ENCODE measurements at places on chromosomes 6 and 20.

GRCh38 chr20:49691818-49692568 lies 21.7 kb downstream of the B4GALT5 start:
- no peak for DNase-seq

DNA sequence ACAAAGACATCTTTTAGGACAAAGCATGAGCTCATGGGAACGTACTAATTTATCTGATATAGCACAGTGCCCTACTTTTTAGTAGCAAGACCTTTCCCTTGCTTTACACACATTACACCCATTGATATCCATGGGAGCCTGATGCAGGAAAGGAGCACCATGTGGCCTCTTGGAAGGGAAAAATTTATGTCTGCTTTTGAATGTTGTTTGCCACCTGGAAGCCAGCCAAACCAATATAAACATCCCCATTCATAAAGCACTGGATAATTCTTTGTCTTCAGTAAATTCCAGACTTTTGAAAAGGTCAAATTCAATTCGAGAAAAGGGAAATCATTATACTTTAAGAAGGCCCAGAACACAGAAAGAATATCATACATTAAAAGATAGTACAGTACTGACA lies 152.3 kb upstream of the BEND6 start:
- DNase-seq: no peak

DNA sequence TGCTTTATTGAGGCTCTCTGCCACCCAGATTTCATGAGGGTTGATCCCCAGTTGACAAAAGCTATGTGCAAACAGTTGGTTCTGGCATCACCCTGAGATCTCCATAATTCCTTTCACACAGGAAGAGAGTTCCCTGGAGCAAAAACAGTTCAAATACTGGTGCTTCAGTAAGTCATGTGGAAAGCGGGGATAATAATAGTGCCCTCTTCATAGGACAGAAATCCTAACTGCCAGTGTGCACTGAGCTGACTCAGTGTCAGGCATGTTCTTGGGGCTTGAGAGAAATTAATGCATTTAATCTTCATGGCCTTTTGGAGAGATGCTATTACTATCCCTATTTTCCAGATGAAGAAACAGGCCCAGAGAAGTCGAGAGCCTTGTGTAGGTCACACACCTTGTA lies 7.9 kb upstream of the SLC52A3 start:
- no peak for DNase-seq

- no peak for DNase-seq
Measured at GRCh38 chr20:1920252-1920651, 25.0 kb downstream of the SIRPA start.

DNA sequence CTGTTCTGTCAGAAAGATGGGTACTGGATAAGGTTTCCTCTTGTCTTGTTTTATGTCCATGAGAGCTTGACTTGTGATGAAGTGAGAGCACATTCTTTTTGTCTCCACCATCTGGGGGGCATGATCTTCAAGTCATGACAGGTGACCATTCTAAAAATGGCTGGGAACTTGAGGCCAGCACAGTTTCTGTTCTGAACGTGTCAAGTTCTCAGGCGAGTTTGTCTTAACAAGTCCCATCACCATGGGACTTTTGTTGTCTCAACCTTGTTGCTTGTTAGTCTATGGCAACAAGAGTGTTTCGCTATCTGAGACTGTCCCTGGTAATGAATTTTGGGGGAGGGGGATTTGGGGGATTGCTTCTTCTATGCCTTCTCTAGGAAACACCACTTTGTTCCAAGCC lies 25.6 kb upstream of the ENPP4 start:
- no peak for DNase-seq

DNA sequence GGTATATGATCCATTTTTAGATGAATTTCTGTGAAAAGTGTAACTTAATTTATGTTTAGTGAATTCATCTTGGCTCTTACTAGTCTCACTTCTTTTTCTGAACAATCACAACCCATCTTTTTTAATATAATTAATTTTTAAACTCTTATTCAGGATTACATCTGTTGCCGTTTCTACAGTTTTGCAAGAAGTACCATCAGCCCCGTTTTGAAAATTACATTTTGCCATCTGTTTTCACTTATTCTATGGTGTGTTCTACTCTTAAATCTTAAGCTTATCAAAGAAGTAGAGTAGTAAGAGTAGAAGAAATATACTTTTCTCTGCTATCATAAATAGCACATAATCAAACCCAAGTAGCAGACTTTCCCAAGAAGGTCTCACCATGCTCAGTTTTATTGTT lies 70.1 kb downstream of the ZNF292 start:
- no peak for DNase-seq

DNA sequence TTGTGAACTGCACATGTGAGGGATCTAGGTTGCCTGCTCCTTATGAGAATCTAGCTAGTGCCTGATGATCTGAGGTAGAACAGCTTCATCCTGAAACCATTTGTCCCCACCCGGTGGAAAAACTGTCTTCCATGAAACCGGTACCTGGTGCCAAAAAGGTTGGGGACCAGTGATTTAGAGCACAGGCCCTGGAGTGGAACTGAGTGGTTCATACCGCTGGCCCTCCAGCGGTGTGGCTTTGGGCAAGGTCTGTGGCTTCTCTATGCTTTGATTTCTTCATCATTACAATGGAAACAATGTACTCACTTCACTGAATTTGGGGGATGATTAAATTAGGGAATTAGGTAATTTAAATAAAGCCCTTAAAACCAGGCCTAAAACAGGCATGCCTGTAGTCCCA lies 36.3 kb downstream of the CD164 start:
- DNase-seq: no peak

DNA sequence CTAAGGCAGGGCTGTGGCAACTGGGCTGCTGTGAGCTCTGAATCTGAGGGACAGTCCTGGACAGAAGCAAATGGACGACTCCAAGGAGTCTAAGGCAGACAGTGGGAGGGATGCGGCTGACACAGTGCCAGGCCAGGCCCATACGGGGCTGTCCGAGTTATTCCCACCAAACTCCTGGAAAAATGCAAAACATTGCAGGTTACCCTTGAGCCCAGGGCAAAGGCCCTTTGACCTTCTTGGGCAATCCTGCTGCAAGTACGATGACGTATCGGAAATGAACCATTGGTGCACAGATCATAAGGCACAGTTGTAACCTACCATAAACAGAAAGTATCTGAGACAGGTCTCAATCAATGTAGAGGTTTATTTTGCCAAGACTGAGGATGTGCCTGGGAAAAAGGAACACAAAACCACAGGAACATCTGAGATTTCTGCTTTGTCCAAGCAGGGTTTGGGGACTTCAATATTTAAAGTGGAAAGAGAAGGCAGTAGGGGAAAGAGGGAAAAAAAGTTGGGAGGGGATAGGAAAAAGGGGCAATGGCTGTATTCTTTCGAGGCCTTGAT lies 118.9 kb downstream of the DACT2 start:
- no peak for DNase-seq

DNA sequence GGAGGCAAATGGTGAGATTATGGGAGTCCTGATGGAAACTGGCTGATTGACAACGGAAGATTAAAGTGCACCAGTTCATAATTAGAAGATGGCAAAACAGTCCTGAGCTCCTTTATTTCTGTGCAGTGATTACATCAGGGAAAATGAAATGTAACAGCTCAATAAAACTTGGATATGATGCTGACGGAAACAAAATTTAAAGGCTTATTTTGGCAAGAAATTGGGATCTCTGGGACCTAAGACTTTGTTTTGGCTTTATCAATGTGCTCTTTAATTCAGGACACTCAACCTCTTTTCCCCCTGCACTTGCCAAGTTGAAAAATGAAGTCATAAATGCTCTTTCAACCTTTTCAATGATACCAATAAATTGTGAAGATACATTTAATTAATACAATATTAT lies 226.8 kb downstream of the C6orf118 start:
- DNase-seq: no peak

DNA sequence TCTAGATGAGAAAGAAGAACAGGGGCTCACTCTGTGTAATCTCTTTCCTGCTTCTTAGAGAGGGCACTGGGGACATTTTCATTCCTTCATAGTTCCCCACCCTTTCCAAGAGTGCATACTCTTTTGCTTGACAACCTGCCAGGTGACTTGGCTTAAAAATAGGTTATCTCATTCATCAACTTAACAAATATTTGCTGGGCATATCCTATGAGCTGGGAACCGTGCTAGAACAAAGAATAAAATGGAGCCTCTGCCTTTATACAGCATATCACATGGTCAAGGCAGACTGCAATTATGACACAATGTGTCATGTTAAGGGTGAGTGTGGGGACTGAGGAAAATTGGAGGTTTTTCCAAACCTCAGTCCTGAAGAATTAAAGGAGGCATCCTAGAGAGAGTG lies 209.8 kb upstream of the FOXA2 start:
- no peak for DNase-seq

GRCh38 chr20:3158968-3159431 lies 665 bp downstream of the FASTKD5 start:
- DNase-seq: no peak

DNA sequence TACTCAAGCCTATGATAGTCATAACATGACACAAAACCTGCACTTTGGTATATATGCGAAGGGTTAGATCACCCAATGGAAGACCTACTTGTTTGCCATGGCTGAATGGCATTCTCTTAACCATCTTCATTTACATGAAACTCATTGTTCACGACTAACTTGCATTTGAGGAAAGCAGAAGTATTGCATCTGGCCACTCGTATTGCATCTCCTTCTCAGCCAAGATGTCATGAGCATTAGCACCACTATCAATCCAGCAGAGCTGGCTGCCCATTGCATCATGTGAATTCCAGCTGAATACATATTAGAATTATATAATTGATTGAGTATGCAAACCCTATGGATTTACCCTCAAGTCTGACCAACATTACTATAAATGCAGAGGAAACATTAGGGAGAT lies 390.2 kb downstream of the LAMA2 start:
- no peak for DNase-seq

- no peak for DNase-seq
Measured at GRCh38 chr6:107594736-107595135, 104.8 kb downstream of the SOBP start.

- DNase-seq: peak; percentile 24
Measured at GRCh38 chr6:45566882-45567281, 189.1 kb upstream of the SUPT3H start.

- DNase-seq: no peak
Measured at GRCh38 chr6:53584726-53585125, 39.8 kb upstream of the GCLC start.

DNA sequence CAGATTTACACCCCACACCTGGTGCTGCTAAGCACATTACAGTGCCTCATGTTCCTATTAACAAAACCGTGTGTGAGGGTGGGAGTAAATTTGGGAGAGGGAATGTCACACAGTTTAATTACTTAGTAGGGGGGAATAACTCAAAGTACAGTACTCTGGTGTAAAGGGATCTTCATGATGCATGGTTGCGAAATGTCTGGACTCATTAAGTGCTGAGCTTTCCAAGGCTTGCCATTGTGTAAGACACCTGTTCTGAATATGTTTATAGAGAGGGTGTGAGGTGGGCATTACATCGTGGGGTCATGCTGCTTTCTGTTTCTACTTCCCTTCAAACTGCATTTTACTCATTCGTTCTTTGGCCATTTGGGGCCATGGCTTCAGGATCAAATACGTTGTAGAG lies 181.2 kb downstream of the ADGRG6 start:
- no peak for DNase-seq

GRCh38 chr6:132491303-132491702 lies 21.6 kb downstream of the STX7 start:
- DNase-seq: no peak

- no peak for DNase-seq
Measured at GRCh38 chr6:21383450-21384085, 210.0 kb upstream of the SOX4 start.

DNA sequence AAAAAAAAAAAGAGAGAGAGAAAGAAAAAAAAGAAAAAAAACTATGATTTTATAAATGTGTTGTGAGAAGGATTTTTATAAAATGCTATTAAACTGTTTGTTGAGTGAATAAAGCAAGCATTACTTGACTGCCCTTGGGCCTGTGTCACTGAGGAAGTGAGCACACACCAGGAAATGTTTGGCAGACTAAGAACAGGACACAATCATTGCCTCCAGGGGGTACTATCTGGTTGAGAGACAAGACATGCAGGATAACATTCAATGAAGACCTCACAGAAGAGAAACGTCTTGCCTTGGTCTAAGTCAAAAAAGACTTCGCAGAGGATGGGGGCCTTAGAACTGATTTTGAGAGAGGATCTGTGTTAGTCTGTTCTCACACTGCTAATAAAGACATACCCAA lies 40.6 kb downstream of the MTFR2 start:
- no peak for DNase-seq

DNA sequence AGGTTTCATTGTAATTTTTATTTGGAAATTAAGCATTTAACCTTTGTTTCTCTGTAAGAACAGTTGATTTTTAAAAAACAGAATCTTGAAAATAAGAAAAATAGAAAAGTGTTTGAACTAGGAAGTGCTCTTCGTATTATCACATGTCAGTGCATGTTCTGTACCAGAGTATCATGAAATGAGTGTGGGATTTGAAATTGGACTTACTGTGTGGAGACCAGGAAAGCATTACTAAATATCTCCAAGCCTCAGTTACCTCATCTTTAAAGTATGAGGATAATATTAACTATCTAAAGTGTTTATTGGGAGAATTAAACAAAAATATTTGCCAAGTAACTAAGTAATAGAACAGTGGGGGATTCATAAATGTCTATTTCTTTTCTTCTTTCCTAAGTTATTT lies 156.9 kb upstream of the FLRT3 start:
- no peak for DNase-seq

GRCh38 chr6:26056583-26057350 lies 30.5 kb upstream of the HFE start:
- no peak for DNase-seq

- no peak for DNase-seq
Measured at GRCh38 chr6:13611715-13612114, 3.4 kb upstream of the NOL7 start.

GRCh38 chr6:31400467-31401289 lies 2.7 kb upstream of the MICA start:
- no peak for DNase-seq

GRCh38 chr20:41621421-41621820 lies 3.2 kb upstream of the CHD6 start:
- DNase-seq: no peak

DNA sequence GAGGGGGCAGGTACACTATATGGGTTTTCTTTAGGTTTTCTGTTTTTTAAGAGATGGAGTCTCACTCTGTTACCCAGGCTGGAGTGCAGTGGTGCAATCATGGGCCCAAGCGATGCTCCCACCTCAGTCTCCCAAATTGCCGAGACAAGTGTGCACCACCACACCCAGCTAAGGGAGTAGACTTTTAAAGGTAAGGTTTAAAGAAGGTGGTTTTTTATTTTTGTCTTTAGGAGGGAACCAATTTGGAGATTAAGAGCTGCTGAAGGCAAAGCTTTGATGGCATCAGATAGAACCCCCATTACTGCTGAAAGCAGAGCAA lies 7.9 kb downstream of the SRSF6 start:
- DNase-seq: no peak

- DNase-seq: no peak
Measured at GRCh38 chr20:40319741-40320516, 369.1 kb downstream of the MAFB start.
